D341Med (cell line): ENCODE measurements at places on chromosomes 16 and 17.

GRCh38 chr17:71458322-71458721, 662.5 kb upstream of the SOX9 start:
- DNase-seq, result no peak

GRCh38 chr17:60750640-60751039, 73.0 kb downstream of the BCAS3 start:
- no peak for DNase-seq

GRCh38 chr17:8577868-8578267, 52.7 kb downstream of the MYH10 start:
- no peak for DNase-seq

GRCh38 chr16:54317101-54317611, 30.6 kb upstream of the IRX3 start:
- DNase-seq, result no peak

DNA sequence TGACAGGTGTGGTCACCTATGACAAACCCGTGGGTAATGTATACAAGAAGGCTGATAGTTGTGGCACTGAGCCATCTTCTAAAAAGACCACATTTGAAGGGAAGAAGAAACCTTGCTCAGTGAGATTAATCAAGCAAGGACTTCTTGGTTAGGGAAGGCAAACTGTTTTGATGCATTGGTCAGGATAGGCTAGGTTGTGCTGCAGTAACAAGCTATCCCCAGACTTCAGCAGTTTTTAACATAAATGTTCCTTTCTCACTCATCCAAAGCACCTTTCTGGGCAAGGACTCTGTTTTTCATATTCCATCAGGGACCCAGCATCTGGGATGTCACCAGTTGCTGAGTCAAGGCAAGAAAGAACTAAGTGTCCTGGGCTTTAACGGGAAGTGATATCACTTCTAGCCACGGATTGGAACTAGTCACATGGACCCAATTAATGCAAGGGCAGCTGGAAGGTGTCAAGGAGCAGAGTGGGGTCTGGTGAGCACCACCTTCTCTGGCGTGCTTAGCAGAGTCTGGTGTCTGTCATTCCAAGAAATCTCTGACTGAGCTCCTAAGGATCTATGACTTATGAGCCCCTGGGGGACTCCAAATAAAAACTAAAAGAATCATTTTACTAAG, 52.0 kb upstream of the CCL2 start:
- DNase-seq, result no peak
